HTR-8/SVneo (cell line): ENCODE measurements at places on chromosomes 2 and 18.

DNA sequence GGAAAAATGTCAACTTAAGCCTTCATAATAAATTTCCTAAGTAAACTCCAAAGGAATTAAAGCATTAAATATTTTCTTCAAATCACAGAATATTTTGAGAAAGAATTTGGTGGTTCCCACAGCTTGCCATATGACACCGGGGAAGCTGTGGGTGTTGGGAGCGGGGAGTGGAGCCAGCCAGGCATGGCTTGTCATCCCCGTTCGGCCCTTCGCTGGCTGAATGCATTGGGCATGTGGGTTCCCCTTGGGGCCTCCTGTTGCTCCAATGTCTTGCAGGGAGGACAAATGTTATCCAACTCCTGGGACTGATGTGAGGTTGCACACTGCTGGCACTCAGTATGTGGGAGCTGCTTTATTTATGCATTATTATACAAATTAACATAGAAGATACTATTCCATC lies 18.6 kb downstream of the NGEF start:
- no peak for DNase-seq

DNA sequence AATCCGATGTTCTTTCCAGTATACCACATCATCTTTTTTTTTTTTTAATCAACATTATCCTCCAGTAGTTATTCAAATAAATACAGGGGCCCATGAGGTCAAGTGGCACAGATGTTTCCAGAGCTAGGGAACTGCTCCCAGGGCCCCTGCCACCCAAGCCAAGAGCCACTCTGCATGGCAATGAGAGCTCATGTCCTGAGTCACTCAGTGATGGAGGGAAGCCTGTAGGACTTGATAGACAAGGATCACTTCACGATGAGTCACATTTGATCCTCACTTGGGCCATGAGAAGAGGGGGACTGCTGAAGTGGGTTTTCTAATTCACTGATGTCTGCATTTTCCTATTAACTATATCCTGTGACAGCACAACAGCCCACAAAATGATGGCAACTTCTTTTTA lies 127.0 kb upstream of the PKDCC start:
- no peak for DNase-seq

- no peak for DNase-seq
Observed at GRCh38 chr18:28158083-28158581, 18.8 kb downstream of the CDH2 start.

DNA sequence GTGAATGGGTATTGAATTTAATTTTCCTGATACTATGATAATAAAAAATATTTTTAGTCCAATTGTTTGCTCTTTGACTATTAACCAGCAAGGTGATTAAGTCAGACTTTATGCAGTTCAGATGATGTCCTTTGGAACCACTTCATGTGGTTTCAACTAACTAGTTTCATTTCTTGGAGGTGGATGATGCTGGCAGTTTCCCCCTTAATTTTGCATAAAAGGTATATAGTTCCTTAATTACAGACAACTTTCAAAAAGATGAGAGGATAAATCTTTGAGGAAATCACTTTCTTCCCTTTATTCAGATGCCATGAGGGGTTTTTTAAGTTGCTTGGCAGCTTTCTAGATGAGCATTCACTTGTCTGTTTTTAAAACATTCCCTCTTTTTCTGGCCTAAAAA lies 223.1 kb downstream of the PHLPP1 start:
- no peak for DNase-seq

DNA sequence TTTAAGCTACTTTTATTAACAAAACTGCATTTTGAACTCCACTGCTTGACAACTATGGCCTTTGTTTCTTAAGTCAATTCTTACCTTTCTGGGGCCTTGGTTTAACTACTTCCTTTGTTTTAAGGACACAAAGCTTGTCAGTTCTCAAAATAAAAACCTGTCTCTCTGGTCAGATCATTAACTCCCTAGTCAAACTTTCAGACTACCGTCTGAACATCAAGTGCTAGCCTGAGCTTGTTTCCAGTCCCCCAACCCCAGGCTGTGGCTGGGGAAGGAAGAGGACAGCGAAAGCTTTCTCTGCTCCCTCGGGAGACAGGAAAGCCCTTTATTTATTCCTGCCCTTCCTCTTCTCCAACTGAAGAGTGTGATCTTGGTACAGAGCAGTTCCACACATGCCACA lies 1.7 kb downstream of the SH3YL1 start:
- no peak for DNase-seq

DNA sequence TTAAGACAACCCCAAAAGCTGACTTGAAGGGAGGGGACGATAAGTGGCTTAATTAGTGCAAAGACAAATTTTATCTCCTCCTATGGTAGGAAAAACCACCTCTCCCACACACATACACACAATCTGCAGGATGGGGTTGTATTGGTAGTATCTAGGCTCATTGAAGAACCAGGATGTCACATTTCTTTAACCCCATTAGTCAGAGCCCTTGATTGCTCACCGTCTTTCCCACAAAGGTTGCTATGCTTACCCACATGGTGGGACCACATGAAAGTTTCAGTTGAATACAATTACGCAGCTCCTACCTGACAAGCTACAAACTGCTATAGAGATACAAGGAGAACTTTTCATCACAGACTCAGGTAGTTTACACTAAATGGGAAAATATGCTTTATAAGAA lies 765.0 kb upstream of the CELF4 start:
- no peak for DNase-seq

- no peak for DNase-seq
Observed at GRCh38 chr2:132652474-132652873, 17.5 kb downstream of the LYPD1 start.

GRCh38 chr2:227134591-227134990 lies 29.4 kb downstream of the COL4A4 start:
- no peak for DNase-seq

DNA sequence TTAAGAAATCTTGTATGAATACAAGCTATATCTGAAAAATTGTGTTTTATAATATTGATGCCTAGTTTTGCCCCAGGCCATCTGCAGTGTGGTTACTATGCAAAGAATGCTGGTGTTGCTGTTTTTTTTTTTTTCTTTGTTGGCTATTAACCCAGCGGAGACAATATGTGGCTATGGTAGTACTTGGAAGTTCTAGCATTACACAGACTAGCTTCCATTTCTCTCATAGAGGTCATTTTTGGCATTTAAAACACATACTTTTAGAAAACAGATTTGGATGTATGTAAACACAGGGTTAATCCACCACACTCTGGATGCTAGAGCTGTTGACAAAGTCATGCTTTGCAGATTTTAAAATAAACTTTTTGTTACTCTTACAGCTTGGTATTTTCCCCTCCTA lies 209.8 kb downstream of the NEDD4L start:
- peak; percentile 46 for DNase-seq

DNA sequence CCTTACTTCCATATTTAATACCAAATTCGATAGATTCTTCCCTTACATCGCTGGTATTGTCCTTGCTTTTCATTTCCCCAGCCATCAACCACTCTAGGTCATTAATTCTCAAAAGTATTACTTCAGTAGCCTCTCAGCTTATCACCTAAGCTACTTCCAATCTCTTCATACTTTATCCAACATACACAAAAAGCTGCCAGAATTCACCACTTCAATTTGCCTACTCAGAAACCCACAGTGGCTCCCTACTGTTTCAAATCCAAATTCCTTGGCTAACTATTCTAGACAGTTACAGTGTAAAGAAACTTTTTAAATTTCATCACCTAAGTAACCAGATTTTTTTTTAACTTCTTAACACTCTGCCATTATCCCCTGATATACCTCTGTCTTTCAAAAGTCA lies 4.7 kb downstream of the SLC25A12 start:
- no peak for DNase-seq

- no peak for DNase-seq
Observed at GRCh38 chr2:135144343-135144742, 92.3 kb downstream of the RAB3GAP1 start.

DNA sequence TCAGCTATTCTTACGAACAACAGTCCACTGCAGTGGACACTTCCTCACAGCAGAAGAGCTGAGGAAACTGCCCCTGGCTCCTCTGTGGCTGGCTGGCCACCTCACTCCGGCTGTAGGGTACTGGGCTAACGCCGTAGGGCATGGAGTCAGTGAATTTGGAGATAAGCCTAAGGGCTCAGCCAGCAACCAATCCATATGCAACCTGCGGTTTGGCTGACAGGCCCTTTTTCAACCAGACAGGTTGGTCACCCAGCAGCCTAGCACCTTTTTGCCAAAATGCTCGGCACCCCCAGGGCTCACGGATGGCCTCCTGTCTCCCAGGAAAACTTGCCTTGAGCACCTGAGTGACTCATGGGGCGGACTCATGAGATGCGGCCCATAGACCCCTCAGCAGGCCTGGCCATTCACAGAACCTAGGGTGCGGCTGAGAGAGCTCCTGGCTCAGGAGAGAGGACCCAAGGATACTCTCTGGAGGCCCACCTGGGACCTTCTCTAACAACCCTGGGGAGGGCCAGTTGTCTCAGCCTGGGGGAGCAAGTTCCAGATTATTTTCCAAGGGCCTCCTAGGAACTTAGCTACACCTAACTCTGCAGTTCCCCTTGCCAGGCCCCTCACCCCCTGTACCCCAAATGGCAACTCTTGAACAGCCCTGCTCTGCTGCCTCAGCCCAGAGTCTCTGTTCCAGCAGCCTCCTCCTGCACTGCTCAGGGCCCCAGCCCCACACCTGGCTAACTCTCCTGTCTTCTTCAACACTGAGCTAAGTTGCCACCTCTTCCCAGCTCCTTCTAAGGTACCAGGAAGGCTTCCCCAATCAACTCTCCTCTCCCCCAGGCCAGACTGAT lies 252.1 kb downstream of the CYP26B1 start:
- no peak for DNase-seq

DNA sequence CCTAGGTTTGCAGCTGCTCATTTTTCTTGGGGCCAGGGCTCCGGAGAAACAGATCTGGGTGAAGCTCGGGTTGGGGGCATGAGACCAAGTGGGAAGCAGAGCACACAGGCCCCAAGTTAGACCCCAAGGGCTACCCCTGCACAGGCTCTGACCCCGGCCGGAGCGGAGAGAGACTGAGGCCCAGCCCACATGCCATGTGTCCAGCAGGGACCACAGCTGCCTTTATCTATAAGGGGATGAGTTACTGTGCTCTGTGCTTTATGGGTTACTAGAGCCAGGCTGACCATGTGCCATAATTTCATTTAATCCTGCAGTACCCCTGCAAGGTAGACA lies 30.3 kb upstream of the PRLH start:
- DNase-seq = no peak

DNA sequence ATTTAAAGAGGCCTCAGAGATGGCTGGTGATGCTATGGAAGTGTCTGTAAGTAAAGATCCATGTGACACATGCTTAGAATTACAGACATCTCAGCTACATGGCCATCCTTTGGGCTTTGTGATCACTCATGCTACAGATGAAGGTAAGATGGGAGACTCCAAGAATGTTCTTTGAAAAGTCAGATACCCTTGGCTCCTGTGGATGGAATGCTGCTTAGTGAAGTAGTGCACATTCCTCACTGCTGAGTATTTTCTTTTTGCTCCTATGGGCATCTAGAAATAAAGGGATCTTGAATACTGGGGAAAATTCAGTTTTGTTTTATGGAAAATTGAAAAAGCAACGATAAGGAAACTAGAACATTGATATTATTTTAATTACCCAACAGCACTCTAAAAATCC lies 55.2 kb upstream of the REV1 start:
- DNase-seq = no peak

GRCh38 chr2:234496055-234496834 lies 636 bp downstream of the ARL4C start:
- DNase-seq = no peak

DNA sequence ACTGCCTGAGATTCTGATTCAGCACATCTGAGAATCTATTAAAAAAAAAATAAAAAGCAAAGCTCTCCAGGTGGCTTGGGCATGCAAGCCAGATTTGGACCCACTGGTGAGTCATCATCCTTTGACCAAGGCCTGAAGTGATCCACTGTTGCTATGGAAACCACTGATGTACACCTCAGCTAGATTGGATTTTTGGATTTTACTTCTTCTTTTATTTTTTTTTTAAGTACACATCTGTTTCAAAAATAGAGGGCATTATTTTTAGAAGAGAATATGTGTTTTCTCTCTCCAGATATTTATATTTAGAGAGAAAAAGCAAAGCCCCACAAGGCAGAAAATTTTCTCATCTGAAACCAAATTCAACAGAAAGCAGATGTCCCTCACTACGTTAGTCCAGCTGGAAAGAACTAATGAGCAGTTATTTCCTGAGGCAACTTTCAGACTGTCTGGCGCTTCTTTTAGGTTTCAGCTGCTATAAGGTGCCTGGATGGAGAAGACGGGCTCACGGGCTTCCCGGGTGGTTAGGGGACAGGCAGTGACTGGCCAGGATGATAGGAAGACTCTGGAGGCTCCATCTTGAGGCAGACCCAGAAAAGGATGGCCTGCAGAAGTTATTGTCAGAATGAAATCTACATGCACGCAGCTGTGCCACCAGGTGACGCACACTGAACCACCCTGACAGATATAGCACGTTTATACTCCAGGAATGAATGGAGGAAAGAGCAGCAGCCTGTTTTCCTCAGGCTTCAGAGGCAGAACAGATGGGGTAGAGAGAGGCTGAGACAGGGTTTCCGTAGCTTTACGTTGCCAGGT lies 50.5 kb downstream of the MRPL35 start:
- peak; percentile 44 for DNase-seq

GRCh38 chr2:16043192-16043591 lies 102.8 kb downstream of the MYCN start:
- no peak for DNase-seq

DNA sequence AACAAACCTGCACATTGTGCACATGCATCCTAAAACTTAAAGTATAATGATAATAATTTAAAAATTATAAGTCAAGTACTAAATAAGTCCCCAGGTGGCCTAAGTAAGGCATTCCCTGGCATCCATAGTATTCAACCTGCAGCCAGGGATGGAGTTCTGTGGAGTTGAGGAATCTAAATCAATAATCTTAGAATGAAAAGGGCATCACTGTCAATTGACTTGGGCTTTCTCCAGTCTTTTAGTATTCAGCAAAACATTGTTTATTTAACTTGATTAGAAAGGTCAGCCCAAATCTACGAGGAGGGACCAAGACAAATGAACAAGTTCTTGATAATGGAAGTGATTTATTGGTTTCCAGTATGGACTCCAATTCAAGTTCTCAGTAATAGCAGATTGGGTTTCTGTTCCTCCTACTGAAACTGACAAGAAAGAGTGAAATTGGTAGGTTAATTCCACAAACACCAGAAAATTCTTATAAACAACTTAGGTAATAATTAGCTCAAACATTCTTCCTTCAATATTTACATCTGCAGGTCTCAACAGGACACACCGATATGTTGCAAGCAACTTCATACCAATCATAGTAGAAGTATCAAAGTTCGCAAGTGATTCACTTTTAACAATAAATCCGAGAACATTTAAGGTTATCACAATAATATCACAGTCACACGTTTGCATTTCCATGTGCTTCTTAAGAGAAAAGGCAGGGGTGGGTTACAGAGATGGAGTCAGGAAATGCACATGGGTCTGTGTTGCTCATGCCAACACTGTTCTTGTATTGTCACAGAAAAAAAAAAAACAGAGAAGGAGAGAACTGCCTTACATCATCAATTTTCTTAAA lies 51.7 kb upstream of the EHBP1 start:
- DNase-seq = no peak

- no peak for DNase-seq
Observed at GRCh38 chr18:26004832-26005231, 85.6 kb downstream of the SS18 start.
